ENCODE measurements at places on chromosomes 12 and 14.

DNA sequence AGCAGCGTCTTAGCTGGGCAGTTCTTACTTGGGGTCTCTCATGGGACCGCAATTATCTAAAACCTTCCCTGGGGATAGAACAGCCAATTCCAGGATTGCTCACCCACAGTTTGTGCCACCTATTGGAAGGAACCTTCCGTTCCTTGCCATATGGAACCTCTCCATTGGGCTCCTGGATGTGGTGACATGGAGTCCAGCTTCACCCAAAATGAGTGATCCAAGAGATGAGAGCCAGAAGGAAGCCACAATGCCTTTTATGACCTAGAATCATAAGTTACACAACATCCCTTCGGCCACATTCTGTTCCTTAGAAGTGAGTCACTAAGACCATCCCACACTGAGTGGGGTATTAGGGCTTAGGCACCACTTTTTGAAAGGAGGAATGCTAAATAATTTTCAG is 164.4 kb downstream of the FBXL14 start:
- no peak for DNase-seq

GRCh38 chr14:69543341-69544115 is 31.1 kb downstream of the CCDC177 start:
- DNase-seq, result no peak

- DNase-seq, result no peak
Measured at GRCh38 chr12:89864411-89864810, 155.8 kb upstream of the ATP2B1 start.

GRCh38 chr12:123839826-123840225 is 77.7 kb downstream of the DNAH10 start:
- DNase-seq, result no peak

DNA sequence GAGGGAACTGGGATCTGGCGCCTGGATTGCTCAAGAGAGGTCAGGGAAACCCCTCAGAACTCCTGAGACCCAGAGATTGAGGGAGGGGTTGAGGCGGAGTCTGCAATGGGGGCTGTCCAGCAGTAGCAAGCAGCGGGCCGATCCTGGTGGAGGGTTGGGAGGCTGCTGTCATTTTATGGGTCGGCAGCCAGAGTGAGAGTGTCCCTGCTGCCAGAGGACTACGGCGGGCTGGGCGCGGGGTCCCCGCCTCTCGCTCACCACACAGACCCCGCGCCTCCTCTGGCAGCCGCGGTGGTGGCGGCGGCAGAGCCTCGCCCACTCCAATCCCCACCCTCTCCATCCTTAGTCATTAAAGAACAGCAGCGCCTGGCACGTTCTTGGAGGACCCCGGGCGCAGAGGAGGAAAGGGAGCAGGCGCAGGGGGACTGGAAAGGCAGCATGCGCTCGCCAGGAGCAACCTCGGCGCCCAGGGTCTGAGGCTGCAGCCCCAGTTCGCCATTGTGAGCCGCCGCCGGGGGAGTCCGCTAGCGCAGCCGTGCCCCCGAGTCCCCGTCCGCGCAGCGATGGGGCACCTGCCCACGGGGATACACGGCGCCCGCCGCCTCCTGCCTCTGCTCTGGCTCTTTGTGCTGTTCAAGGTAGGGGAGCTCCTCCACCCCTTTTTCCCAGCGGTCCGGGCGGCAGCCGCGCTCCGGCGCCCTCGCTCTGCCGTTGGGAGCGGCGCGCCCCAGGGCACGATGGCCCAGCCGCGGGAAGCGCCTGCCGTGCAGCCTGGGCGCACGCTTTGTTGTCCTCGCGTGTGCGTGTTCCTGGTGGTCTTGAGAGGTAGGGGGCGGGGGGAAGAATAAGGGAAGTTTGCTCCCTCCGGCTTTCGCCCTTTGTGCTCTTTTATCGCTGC is at the start of gene PTPRO:
Gene PTPRO, plus strand, starts transcription at position 345 of the 898 bp plus-strand sequence.
- no peak for DNase-seq

GRCh38 chr14:58969951-58970751 is 218.3 kb upstream of the DAAM1 start:
- no peak for DNase-seq
